Erythroblast (primary cell): ENCODE measurements at places on chromosomes 13 and 19.

DNA sequence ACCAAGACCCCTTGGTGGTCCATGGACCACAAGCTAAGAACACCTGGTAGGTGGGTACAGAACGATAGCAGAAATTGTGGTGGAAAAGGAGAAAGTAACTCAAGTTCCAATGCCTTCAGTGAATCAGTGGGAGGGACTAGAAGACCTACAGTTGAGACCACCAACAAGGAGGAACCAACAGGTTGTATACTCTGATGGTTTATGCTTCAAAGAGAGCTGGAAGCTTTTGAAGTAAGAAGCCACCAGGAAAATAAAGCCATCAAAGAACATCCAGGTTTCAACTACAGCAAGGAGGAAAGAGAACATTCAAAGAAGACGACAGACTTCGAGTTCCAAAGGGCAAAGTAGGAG is 42.4 kb downstream of the DIAPH3 start:
- peak; percentile 20 for DNase-seq

DNA sequence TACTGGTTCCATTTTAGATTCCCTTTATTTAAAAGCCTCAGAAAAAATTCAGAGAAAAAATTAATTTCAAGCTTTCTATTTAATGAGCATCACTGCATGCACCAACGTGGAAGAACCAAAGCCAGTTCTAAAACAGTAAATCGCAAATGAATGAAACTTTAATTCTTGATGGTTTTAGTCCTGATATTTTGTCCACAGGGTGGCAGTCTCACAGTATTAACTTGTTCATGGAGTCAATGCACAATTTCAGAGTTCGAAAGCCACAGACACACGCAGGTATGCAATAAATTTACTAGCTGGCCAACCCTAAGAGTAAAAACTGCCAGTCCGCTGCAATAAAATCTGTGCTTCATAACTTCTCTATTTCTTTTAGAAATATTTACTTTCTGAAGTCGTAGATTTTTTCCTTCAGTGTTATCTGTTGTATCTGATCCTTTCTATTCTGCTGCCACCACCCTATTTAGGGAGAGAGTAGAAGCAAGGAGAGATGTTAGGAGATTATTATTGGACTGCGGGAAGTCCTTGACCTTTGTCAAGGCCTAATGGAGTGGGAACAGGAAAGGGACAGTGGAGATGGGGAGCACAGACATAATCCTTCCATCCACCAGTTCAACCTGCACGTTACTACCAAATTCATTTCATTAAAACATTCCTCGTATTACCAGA is 7.0 kb upstream of the WBP4 start:
- peak; percentile 81 for DNase-seq

GRCh38 chr19:39497996-39498797 is 550 bp upstream of the DLL3 start:
- DNase-seq = peak; percentile 38

GRCh38 chr13:29745704-29746103 is 104.7 kb downstream of the UBL3 start:
- no peak for DNase-seq

DNA sequence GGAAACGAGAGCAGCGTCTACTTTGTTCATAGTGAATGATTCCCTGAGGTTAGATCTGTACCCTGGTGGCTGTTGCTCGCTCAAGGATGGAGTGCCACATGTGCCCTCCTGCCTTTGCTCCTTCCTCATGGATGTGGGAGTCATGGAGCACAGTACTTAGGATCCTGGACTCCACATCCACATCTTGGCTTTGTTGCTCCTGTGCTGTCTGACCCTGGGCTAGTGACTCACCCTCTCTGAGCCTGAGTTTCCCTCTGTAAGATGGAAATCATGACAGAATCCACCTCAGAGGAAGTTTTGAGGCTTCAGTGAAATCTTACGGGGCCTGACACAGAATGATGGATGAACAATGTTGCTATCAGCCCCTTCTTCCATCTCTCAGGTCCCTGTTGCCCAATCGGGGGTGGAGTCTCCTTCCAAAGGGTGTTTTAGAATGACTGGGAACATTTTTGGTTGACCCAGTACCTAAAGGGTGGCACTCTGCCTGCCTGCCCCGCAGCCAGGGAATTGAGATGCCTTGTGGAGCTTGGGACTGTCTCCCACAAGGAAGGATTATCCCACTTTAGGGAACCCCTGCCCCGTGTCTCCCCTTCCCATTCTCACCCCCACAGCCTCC is 9.8 kb upstream of the TIMM50 start:
- DNase-seq = no peak

- peak; percentile 87 for DNase-seq
Measured at GRCh38 chr13:23866420-23867026, 22.7 kb downstream of the MIPEP start.

- no peak for DNase-seq
Measured at GRCh38 chr13:98778749-98779148, 26.3 kb upstream of the SLC15A1 start.

GRCh38 chr13:78650717-78651083 is 8.3 kb downstream of the OBI1 start:
- DNase-seq = peak; percentile 10

DNA sequence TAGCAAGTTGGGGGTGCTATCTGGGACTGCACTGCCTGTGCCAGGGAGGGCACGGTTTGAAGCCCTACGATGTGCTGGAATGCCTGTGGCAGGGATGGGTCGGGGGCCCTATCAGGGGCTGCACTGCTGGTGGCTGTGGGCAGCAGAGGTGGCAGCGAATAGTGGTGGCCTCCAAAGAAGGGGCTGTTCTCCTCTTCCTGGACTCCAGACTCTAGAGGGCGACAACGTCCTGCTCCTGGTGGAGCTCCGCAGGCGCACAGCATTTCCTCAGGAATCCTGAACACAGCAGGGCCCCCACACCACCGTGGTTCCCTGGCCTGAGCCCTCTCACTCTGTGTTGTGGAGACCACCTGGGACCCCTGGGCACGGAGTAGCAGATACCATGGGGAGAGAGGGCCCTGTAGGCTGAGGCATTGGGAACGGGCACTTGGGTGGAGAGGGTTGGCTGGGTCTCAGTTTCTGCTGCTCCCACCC is 145.6 kb downstream of the TNFRSF19 start:
- peak; percentile 47 for DNase-seq

GRCh38 chr19:33559996-33560395 is 38.4 kb upstream of the PEPD start:
- DNase-seq = no peak

GRCh38 chr13:20719783-20720182 is 16.3 kb downstream of the IL17D start:
- no peak for DNase-seq

DNA sequence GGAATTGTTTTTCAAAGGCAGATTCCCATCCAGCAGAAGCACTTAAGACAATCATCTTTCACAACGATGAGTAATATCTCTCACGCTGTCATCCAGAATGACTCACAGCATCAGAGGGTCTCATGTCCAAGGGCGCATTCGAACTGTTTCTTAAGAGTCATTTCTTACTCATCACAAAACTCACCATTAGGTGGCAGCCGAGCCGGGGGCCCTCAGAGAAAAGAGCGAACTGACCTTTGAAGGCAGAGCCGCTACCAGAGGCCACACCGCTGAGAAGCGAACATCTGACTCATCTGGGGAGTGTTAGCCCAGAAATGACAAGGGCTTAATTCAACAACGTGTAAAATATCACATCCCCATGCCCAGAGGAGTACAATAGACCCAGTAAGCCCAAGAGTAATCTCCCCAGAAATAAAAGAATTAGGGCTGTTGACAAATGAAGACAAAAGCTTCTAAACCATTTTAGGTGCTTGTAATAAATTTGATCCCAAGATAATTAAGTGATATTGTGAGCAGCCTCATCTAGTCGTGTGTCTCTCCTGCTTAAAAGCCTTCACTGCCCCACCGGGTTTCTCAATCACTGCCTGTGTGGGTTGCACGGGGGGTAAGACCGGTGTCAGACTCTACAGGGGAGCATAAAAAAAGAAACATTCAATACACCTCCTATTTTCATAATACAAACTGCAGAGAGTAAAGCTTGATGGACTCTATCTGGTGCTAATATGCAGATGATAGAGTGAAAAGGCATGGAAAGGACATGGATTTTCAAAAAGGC is 96.2 kb downstream of the CYSLTR2 start:
- DNase-seq = peak; percentile 70

DNA sequence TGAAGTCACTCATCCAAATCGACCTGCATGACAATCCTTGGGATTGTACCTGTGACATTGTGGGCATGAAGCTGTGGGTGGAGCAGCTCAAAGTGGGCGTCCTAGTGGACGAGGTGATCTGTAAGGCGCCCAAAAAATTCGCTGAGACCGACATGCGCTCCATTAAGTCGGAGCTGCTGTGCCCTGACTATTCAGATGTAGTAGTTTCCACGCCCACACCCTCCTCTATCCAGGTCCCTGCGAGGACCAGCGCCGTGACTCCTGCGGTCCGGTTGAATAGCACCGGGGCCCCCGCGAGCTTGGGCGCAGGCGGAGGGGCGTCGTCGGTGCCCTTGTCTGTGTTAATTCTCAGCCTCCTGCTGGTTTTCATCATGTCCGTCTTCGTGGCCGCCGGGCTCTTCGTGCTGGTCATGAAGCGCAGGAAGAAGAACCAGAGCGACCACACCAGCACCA is 5.9 kb downstream of the SLITRK5 start:
- no peak for DNase-seq

- no peak for DNase-seq
Measured at GRCh38 chr19:34405892-34406660, 1.9 kb downstream of the PDCD2L start.
